Naive B cell (primary cell): ENCODE measurements at places on chromosomes 1 and 21. TPM values are rescaled to one million over a fixed set of nuclear protein-coding genes. Genes with fewer than 3 reads are reported as not detected.

DNA sequence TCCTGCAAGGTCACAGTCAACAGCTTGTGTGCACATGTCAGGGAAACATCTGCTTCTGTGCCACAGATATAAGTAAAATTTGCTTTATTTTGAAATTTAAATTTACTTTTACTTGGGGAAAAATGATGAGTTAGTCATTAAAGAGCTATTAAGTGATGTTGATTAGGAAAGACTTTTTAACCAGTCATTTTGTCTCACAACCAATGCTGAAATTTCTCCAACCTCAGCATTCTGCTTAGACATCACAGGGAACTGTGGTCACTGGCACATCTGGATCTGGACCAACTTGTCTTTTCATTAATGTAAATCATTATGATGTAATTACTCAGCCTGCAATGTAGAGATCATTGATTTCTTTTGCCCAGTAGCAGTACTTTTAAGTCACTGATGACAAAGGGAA lies 301.0 kb downstream of the TTLL7 start:
- peaks cover 22% of the 10 kb centered on the region for H3K27me3 ChIP-seq
- DNase-seq: no peak
- no peak overlapping the region for H3K27ac ChIP-seq

DNA sequence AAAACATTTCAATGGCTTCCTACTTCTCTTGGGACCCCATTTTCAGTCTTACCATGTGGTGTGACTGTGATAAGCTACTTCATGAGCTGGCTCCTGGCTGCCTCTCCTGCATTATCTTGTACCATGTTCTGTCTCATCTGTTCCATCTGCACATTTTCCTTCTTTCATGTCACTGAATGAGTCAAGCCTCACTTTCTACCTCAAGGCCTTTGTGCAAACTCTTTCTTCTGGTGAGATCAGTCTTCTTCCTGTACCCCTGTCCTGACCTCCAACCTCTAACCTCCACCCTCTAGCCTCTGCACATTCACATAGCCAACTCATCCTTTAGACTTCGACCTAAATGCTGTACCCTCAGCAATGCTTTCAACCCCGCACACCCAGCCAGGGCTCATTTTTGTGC lies 9.6 kb upstream of the FAM78B start:
- no peaks in the 10 kb centered on the region for H3K4me1 ChIP-seq
- DNase-seq: no peak
- H3K4me3 ChIP-seq: no peak overlapping the region
- peaks cover 8% of the 10 kb centered on the region for H3K27me3 ChIP-seq
- H3K27ac ChIP-seq: no peak overlapping the region
- H3K36me3 ChIP-seq: no peaks in the 10 kb centered on the region

- H3K36me3 ChIP-seq: peaks cover 14% of the 10 kb centered on the region
- H3K27me3 ChIP-seq: no peaks in the 10 kb centered on the region
- H3K4me3 ChIP-seq: no peak overlapping the region
- H3K4me1 ChIP-seq: peaks cover 4% of the 10 kb centered on the region
- DNase-seq: no peak
- no peak overlapping the region for H3K27ac ChIP-seq
These were observed 8.0 kb upstream of the DNAJB4 start for GRCh38 chr1:77996734-77997133.

- no peaks in the 10 kb centered on the region for H3K36me3 ChIP-seq
- H3K27me3 ChIP-seq: no peaks in the 10 kb centered on the region
- H3K4me1 ChIP-seq: peaks cover 11% of the 10 kb centered on the region
- no peak for DNase-seq
- H3K4me3 ChIP-seq: no peak overlapping the region
These were observed 10.6 kb downstream of the FAAP20 start for GRCh38 chr1:2183937-2184334.

DNA sequence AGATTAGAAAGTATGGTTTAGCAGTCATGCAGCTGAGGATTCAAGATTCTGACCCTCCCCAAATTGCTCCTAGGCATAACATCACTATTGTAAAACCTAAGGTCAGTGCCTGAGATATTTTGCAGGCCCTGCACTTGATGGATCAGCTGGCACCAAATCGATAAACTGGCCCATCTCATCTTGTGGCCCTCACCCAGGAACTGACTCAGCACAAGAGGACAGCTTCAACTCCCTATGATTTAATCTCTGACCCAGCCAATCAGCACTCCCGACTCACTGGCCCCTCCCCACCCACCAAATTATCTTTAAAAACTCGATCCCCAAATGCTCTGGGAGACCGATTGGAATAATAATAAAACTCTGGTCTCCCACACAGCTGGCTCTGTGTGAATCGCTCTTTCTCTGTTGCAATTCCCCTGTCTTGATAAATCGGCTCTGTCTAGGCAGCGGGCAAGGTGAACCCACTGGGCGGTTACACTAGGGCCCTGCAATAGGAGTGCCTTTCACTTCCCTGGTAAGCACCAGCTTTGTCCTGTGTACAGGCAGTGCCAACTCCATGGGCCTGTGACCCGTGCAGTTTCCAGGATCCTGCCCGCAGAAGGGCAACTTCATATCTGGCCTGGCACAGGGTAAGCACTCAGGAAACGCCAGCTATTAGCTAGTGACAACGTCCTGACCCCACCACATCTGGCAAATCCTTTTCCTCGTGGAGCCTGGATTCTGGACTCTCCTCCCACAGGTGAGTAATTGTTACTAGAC lies 28.7 kb upstream of the SLC2A5 start:
- DNase-seq: no peak
- H3K27me3 ChIP-seq: no peaks in the 10 kb centered on the region
- H3K4me1 ChIP-seq: no peaks in the 10 kb centered on the region

GRCh38 chr1:11337580-11338073 lies 64.6 kb downstream of the UBIAD1 start:
- H3K27ac ChIP-seq: no peak overlapping the region
- DNase-seq: peak; percentile 62
- H3K4me1 ChIP-seq: peaks cover 22% of the 10 kb centered on the region
- peaks cover 26% of the 10 kb centered on the region for H3K27me3 ChIP-seq
- no peak overlapping the region for H3K4me3 ChIP-seq

GRCh38 chr1:100612540-100612939 lies 74.6 kb downstream of the GPR88 start:
- no peaks in the 10 kb centered on the region for H3K36me3 ChIP-seq
- peaks cover 6% of the 10 kb centered on the region for H3K27me3 ChIP-seq
- no peak overlapping the region for H3K4me3 ChIP-seq
- no peak overlapping the region for H3K27ac ChIP-seq
- no peaks in the 10 kb centered on the region for H3K4me1 ChIP-seq

DNA sequence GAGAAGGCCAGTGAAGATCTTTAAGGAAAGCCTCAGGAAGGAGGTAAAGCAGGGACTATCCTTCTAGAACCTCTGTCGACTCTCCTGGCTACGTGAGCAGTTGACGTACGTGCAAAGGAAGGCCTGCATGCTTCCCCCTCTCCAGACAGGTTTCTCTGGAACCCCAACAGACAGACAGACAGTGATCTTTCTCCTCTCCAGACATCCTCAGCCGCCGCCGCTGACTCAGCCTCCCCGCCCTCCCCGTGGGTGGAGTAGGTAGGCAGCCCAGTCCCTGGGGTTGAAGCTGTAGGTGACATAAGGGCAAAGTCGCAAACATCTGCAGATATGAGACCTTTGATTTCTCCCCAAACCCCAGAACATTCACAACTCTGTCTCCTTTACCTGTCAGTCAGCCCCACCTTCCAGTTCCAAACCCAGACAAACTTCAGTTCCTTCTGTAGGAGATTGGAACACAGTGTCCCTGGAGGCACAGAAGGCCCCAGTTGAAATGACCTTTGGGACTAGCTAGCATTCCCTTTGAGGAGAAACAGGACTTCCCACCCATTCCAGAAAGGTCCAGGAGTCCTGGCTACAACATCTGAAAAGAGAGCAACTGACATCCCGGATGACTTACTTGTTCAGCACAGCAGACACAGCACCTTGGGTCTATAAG lies 146.0 kb upstream of the JUN start:
- no peak for DNase-seq
- H3K27ac ChIP-seq: no peak overlapping the region
- H3K36me3 ChIP-seq: no peaks in the 10 kb centered on the region
- H3K27me3 ChIP-seq: no peaks in the 10 kb centered on the region
- H3K4me3 ChIP-seq: no peak overlapping the region
- H3K4me1 ChIP-seq: peaks cover 25% of the 10 kb centered on the region

GRCh38 chr1:97553971-97554370 lies 366.9 kb downstream of the DPYD start:
- no peak overlapping the region for H3K27ac ChIP-seq
- no peaks in the 10 kb centered on the region for H3K36me3 ChIP-seq
- DNase-seq: no peak
- no peaks in the 10 kb centered on the region for H3K27me3 ChIP-seq

DNA sequence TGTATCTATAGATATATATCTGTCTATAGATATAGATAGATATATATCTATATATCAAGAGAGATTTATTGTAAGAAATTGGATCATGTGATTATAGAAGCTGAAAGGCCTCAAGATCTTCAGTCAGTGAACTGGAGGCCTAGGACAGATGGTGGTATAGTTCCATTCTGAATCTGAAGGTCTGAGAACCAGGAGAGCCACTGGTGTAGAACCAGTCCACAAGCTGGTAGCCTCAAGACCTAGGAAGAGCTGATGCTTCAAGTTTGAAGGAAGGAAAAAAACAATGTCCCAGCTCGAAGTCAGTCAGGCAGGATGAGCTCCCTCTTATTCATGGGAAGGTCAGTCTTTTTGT lies 213.2 kb upstream of the JUN start:
- peaks cover 16% of the 10 kb centered on the region for H3K4me1 ChIP-seq
- H3K27ac ChIP-seq: peak overlapping the region; percentile 47
- no peak for DNase-seq
- no peaks in the 10 kb centered on the region for H3K36me3 ChIP-seq
- no peak overlapping the region for H3K4me3 ChIP-seq

CYP4X1 gene
- not detected for polyA plus RNA-seq
